ENCODE measurements at places on chromosomes 6 and 20.

DNA sequence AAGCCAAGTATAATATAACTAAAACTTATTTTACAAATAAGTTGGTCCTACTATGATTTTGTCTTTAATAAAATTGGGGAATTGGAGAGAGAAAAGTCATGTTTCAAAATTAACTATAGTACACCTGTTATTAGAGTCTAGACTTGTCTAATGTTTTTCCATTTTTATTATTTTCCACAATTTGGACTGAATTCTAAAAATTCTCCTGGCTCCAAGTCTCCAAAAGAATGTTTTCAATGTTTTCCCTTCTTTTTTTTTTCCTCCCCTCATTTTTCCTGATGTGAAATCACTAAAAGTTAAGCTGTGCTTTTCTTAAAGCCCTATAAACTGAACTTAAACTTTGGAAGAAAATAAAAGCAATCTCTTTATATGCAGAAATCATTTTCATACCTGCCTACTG, 11.3 kb downstream of the PTGIS start:
- DNase-seq, result no peak

DNA sequence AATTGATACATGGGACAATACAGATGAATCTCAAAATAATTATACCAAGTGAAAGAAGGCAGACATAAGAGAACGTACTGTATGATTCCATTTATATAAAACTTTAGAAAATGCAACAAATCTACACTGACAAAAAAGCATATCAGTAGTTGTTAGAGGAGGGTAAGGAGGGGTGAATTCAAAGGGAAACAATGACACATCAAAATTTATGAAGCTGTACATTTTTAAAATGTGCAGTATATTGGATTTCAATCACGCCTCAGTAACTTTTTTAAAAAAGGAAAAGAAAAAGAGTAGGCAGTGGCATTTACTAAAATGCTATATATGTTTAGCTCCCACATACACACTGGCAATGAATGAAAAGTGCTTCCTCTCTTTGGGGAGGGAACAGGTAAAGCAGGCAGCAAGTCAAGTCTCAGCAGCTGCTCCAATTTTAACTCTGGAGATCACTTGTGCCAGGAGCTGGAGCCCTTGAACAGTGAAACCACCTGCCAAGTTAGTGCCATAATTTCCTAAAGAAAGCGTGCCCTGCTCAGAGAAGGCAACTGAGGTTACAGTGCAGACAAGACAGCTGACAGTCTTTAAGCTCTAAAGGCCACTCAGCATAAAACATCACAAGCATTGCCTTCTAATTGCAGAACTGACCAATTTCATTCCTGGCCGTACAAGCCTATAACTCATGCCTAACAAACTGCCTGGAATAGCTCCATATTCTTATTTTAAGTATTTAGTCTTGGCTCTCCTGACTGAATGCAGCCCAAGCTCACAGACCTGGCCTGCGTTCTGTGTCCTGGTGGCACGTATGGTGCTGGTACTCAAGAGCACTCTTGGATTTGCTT, 10.9 kb downstream of the FKBP1A start:
- DNase-seq, result no peak

- no peak for DNase-seq
Measured at GRCh38 chr6:138229072-138229471, 10.8 kb upstream of the PBOV1 start.

- DNase-seq, result no peak
Measured at GRCh38 chr6:29489286-29489685, 1.5 kb upstream of the MAS1L start.

- no peak for DNase-seq
Measured at GRCh38 chr20:60297649-60298048, 339.4 kb downstream of the CDH26 start.

- DNase-seq, result no peak
Measured at GRCh38 chr20:4465855-4466545, 255.7 kb upstream of the PRND start.

GRCh38 chr6:169782966-169783365, 31.5 kb downstream of the ERMARD start:
- no peak for DNase-seq

GRCh38 chr6:145009711-145010110, 724.6 kb downstream of the UTRN start:
- DNase-seq, result no peak

- no peak for DNase-seq
Measured at GRCh38 chr6:108163644-108164542, 1.9 kb upstream of the NR2E1 start.

DNA sequence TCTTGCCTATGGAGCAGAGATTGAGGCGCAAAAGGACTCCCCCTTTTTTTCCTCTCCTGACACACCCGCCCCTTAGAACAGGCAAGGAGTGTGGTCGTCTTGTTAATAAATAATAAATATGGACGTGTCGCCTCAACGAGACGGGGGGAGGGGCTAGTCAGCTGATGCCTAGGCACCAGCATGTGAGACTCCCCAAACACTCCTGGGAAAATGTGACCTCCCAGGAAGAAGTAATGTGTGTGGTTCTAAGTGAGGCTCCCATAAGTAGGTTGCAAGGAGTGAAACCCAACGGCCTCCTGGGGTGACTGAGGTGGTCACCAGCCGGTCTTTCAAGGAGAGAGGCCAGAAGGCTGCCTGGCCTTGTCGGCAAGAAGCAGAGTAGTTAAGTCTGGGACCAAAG, 1.1 kb upstream of the FAXC start:
- DNase-seq, result no peak

GRCh38 chr6:133129556-133129955, 111.6 kb upstream of the EYA4 start:
- DNase-seq, result no peak

- no peak for DNase-seq
Measured at GRCh38 chr6:109296971-109297372, 85.3 kb downstream of the CD164 start.

DNA sequence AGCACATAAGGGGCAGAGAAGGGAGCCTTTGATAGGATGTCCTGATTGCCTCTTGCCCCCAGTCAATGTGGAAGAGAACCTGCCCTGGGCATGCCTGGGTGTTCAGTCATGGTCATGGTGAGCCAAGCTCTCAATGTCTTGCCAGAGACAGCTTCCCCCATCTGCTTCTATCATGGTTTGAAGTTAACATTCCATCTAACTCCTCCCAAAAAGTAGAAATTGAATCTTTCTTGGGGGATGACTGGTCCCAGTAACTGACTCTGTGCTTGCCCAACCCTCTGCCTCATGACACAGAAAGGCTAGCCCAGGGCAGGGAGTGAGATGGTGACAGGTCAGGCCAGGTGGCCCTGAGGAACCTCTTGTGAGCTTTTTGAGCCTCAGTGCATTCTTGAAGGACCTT, 60.1 kb downstream of the ADTRP start:
- DNase-seq, result no peak

GRCh38 chr20:48556956-48557355, 270.8 kb downstream of the PREX1 start:
- DNase-seq, result no peak
